ENCODE measurements at places on chromosomes 4 and X. TPM values are rescaled to one million over a fixed set of nuclear protein-coding genes. Genes with fewer than 3 reads are reported as not detected.

JADE3 gene
- total RNA-seq: 16.5 TPM

XAGE1A gene
- total RNA-seq: 16.0 TPM

CITED1 gene
- 1.6 TPM for total RNA-seq

AKAP4 gene
- total RNA-seq: 0.10 TPM

COL25A1 gene
- total RNA-seq: not detected

CDX4 gene
- total RNA-seq: not detected

SAGE1 gene
- not detected for total RNA-seq

HSFX1 gene
- total RNA-seq: 0.33 TPM

MAGEA4 gene
- total RNA-seq: not detected

KCTD8 gene
- not detected for total RNA-seq

SLC16A2 gene
- total RNA-seq: 17.8 TPM

PABPC5 gene
- total RNA-seq: not detected
